ENCODE measurements at places on chromosomes 2 and 18. TPM values are rescaled to one million over a fixed set of nuclear protein-coding genes. Genes with fewer than 3 reads are reported as not detected.

- no peaks in the 10 kb centered on the region for H3K4me1 ChIP-seq
- no peak overlapping the region for H3K27ac ChIP-seq
- peaks cover 10% of the 10 kb centered on the region for H3K36me3 ChIP-seq
- H3K27me3 ChIP-seq: no peaks in the 10 kb centered on the region
Observed at GRCh38 chr2:219369447-219369861, 18.3 kb downstream of the DNPEP start.

GRCh38 chr2:80169811-80170594, 134.5 kb downstream of the LRRTM1 start:
- H3K36me3 ChIP-seq: no peaks in the 10 kb centered on the region
- no peak overlapping the region for H3K27ac ChIP-seq
- DNase-seq: no peak

CTAGE1 gene
- not detected for total RNA-seq

- no peak for DNase-seq
- no peaks in the 10 kb centered on the region for H3K27me3 ChIP-seq
- H3K27ac ChIP-seq: no peak overlapping the region
- H3K4me3 ChIP-seq: no peak overlapping the region
- peaks cover 92% of the 10 kb centered on the region for H3K36me3 ChIP-seq
Observed at GRCh38 chr2:233460726-233461441, 105.7 kb downstream of the USP40 start.

SLC5A7 gene
- total RNA-seq: not detected

DNA sequence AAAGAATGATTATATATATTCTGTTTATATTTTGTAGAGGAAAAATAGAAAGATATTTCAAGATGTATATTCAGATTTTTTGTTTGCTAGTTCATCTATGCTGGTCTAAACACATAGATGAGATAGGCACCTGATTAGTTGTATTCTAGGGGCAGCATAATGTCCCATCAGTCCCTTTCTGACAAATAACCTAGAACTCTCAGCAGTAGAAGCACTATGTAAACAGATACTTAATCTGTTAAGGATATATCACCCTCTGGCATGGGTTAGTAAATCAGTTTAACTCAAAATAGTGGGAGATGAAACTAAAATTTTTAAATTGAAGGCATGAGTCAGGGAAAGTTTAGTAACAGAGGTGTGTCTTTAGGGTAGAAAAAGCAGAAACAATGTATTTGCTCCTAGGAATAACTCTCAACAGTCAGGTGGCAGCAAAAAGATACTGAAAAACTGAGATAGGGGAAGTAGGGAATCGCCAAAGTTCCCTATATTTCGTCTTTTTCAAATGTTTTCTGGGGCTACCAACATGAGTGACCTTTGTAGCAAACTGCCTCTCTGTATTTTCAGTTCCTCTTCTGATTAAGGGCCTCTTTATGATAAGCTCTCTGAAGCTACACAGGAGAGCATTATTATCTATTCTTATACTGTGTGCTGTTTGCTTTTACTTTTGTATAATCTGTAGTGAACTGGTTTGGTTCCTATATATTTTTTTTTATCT, 5.7 kb downstream of the PPP1R1C start:
- no peaks in the 10 kb centered on the region for H3K36me3 ChIP-seq
- H3K4me3 ChIP-seq: no peak overlapping the region
- no peak overlapping the region for H3K27ac ChIP-seq
- H3K27me3 ChIP-seq: no peaks in the 10 kb centered on the region
- H3K4me1 ChIP-seq: no peaks in the 10 kb centered on the region
- no peak for DNase-seq

DNA sequence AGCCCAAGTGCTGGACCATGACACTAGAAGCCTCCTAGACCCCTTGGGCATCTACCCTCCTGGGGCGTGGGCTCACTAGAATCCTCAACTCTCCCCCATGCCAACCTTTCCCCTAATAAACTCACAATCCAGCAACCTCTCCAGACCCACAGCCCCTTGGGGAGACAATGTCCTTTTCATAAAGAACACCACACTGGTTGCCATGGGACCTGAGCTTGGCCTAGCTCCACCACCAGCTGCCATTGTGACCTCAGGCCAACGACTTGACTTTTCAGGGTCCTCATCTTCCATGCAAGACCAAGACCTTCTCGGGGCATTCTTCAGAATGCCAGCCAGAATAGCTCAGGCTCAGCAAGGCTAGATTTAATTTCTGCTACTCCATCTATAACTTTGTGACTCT, 128.1 kb upstream of the NPAS2 start:
- H3K36me3 ChIP-seq: no peaks in the 10 kb centered on the region
- no peaks in the 10 kb centered on the region for H3K4me1 ChIP-seq
- H3K27ac ChIP-seq: no peak overlapping the region
- no peak for DNase-seq
- no peak overlapping the region for H3K4me3 ChIP-seq

DNA sequence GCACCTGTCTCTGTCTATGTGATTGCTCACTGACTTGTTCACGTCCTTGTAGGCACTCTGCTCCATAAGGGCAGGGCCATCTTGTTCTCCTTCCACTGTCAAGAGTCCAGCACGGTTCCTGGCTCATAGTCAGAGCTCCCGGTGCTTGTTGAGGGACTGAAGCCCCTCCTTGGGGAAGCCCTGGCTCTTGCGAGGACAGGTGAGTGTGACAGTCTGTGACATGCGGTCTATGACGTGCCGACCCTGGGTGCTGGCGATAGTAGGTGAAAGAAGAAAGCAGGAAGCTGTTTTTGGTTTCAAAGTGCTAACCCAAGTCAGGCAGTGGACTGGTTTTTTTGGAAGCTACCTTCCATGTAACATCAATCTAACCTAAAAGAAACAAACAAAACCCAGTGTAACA, 18.8 kb downstream of the TSHZ1 start:
- H3K4me1 ChIP-seq: peaks cover 35% of the 10 kb centered on the region
- no peak overlapping the region for H3K4me3 ChIP-seq
- H3K27ac ChIP-seq: no peak overlapping the region
- DNase-seq: no peak

- DNase-seq: no peak
- H3K36me3 ChIP-seq: no peaks in the 10 kb centered on the region
- H3K4me1 ChIP-seq: no peaks in the 10 kb centered on the region
- H3K4me3 ChIP-seq: no peak overlapping the region
Observed at GRCh38 chr18:64330161-64330560, 181.3 kb upstream of the LINC00305 start.

DNA sequence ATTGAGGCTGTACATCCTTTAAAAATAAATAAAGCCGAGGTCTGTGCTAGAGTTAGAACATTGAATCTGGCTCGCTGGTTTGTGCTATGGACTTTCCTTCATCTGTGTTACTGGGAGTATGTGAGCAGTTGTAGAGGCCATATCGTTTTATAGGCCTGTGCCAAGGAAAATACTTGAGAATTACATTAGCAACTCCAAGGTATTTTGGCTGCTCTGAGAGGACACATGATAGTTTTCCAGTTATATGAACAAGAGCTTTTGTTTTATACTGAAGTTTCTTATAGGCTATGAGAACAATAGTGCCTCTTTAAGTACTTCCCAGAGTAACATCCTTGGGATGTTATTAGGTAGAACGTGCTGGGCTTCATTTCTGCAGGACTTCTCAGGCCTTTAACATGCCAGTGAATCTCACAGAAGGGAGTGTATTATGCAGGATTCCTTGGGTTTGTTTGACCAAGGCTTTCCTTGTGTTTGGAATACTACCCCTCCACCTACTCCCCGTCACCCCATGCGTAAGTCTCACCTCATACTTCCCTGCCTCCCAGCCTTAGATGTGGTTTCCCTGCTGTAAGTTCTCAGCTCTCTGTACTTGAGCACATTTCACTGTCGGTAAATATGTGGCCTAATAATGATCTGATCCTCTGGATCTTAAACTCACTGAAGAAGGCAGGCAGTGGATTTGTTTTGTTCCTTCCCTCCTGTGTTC, 21.0 kb downstream of the TCF7L1 start:
- H3K4me1 ChIP-seq: no peaks in the 10 kb centered on the region
- no peak overlapping the region for H3K4me3 ChIP-seq
- H3K27me3 ChIP-seq: no peaks in the 10 kb centered on the region
- H3K27ac ChIP-seq: no peak overlapping the region

GRCh38 chr2:119950966-119951365, 61.9 kb upstream of the EPB41L5 start:
- DNase-seq: no peak
- no peaks in the 10 kb centered on the region for H3K4me1 ChIP-seq
- no peaks in the 10 kb centered on the region for H3K27me3 ChIP-seq
- H3K27ac ChIP-seq: no peak overlapping the region
- H3K36me3 ChIP-seq: peaks cover 87% of the 10 kb centered on the region
- no peak overlapping the region for H3K4me3 ChIP-seq

GRCh38 chr2:109180786-109181185, 51.8 kb downstream of the SH3RF3 start:
- H3K4me3 ChIP-seq: no peak overlapping the region
- no peaks in the 10 kb centered on the region for H3K36me3 ChIP-seq
- DNase-seq: no peak
- no peaks in the 10 kb centered on the region for H3K27me3 ChIP-seq

SCN7A gene
- total RNA-seq: not detected

MPPE1 gene
- total RNA-seq: 68.3 TPM
